Activated CD8-positive, alpha-beta T cell treated with anti-CD3 and anti-CD28 coated beads, Interleukin-2, amount 10 ng/mL, durations not matched to agents 7 days and 5 days (primary cell): ENCODE measurements at places on chromosomes 1 and 21. TPM values are rescaled to one million over a fixed set of nuclear protein-coding genes. Genes with fewer than 3 reads are reported as not detected.

Gene KIAA0319L
- 36.1 TPM for total RNA-seq

DNA sequence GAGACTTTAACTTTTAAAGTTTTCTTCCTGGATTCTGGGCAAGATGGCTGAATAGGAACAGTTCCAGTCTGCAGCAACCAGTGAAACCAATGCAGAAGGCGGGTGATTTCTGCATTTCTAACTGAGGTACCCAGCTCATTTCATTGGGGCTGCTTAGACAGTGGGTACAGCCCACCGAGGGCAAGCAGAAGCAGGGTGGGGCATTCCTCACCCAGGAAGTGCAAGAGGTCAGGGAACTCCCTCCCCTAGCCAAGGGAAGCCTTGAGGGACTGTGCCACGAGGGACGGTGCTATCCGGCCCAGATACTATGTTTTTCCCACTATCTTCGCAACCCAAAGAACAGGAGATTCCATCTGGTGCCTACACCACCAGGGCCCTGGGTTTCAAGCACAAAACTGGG lies 121.0 kb downstream of the VAV3 start:
- H3K27ac ChIP-seq, result peak overlapping the region; percentile 77
- no peaks in the 10 kb centered on the region for H3K27me3 ChIP-seq
- DNase-seq, result no peak

GRCh38 chr1:184351416-184351975 lies 35.3 kb upstream of the C1orf21 start:
- H3K4me3 ChIP-seq, result no peak overlapping the region
- H3K27me3 ChIP-seq, result peaks cover 9% of the 10 kb centered on the region
- DNase-seq, result no peak

DNA sequence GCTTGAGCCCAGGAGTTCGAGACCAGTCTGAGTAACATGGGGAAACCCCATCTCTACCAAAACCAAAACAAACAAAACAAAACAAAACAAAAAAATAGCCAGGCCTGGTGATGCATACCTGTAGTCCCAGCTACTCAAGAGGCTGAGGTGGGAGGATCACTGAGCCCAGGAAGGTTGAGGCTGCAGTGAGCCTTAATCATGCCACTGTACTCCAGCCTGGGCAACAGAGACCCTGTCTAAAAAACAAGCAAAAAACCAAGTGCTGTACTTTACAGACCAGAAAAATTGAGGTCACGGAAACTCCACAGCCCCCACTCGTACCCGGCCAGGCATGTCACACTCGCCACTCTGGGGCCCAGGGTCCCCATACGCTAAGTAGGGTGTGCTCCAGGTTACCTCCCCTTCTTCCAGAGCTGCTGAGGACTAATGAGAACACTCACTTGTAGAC lies 22.9 kb downstream of the ATP2B4 start:
- peak; percentile 29 for DNase-seq
- H3K27ac ChIP-seq, result peak overlapping the region; percentile 76
- peaks cover 29% of the 10 kb centered on the region for H3K36me3 ChIP-seq
- H3K4me1 ChIP-seq, result peaks cover 76% of the 10 kb centered on the region
- no peaks in the 10 kb centered on the region for H3K27me3 ChIP-seq
- H3K4me3 ChIP-seq, result peak overlapping the region; percentile 63

Gene PLA2G2A
- total RNA-seq, result not detected

GRCh38 chr1:85311818-85312217 lies 35.4 kb upstream of the BCL10 start:
- DNase-seq, result no peak
- H3K27ac ChIP-seq, result no peak overlapping the region
- no peaks in the 10 kb centered on the region for H3K4me1 ChIP-seq
- H3K36me3 ChIP-seq, result no peaks in the 10 kb centered on the region
- H3K27me3 ChIP-seq, result peaks cover 40% of the 10 kb centered on the region

GRCh38 chr1:47568763-47569162 lies 130.9 kb downstream of the FOXD2 start:
- no peak for DNase-seq
- peaks cover 14% of the 10 kb centered on the region for H3K4me1 ChIP-seq
- no peak overlapping the region for H3K27ac ChIP-seq
- H3K4me3 ChIP-seq, result no peak overlapping the region

Gene UBL4B
- not detected for total RNA-seq
